ENCODE measurements at places on chromosomes 3 and 15.

GRCh38 chr3:49712166-49712565 lies 7.3 kb downstream of the AMIGO3 start:
- no peak for DNase-seq

GRCh38 chr3:133845127-133845526 lies 39.5 kb downstream of the SRPRB start:
- no peak for DNase-seq

GRCh38 chr3:25781758-25782594 lies 1.3 kb downstream of the NGLY1 start:
- no peak for DNase-seq

- DNase-seq, result no peak
Observed at GRCh38 chr15:94125156-94125555, 106.2 kb upstream of the MCTP2 start.

DNA sequence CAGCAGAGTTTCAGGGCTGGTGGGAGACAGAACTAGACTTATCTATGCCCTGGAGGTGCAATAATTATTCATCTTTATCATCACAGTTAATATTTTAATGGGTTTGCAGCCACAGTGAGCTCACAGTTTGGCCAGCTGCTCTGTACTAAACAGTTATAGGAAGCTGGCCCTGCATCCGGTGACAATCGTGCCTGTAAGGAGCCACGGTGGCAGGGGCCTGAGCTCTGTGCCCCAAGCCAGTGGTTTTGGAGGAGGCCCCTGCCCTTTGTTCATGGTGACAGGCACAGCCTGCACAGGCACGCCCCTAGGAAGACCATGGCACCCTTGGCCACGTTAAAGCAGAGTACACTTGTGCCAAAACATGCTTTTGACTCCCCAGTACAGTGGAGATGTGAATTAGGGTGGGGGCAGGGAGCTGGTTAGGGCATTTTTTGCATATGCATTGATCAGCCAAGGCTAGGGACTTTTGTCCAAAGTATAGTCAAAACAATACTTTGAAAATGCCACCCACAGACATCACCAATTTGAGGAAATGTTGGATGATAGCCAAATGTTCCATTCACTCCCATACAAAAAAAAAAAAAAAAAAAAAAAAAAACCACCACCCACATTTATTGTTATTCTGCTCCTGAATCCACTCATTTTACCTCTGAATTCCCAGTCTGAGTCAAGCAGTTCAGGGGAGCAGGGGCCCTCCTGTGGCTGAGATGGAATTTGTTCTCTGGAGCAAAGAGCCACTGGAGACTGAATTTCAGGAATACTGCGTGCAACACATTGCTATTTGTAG lies 3.4 kb upstream of the RFTN1 start:
- DNase-seq, result no peak

GRCh38 chr3:100030914-100031425 lies 83.3 kb downstream of the FILIP1L start:
- DNase-seq, result no peak

- no peak for DNase-seq
Observed at GRCh38 chr15:70912187-70912586, 19.6 kb downstream of the LRRC49 start.

GRCh38 chr3:125478326-125478725 lies 41.7 kb downstream of the SNX4 start:
- no peak for DNase-seq

GRCh38 chr15:62254137-62254934 lies 89.3 kb upstream of the C2CD4B start:
- peak; percentile 44 for DNase-seq

- DNase-seq, result peak; percentile 20
Observed at GRCh38 chr3:126034481-126035361, 49.2 kb downstream of the SLC41A3 start.

- no peak for DNase-seq
Observed at GRCh38 chr15:76730262-76730661, 174.9 kb downstream of the SCAPER start.

DNA sequence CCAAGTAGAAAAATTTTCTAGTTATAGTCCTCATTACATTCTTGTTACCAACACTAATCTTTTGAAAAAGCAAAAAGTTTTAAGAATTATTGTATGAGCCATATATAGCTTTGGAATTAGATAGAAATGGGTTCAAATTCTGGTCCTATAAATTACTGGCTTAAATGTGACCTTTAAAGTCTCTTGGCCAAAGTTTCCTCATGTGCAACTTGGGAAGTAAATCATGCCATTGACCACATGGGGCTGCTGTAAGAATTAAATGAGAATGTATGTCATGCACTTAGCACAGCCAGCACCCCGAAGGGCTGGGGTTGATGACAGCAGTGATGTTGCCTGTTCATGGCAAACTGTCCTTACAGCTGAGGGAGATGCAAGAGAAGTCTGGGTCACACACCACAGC lies 108.3 kb downstream of the TOP2B start:
- no peak for DNase-seq

Data from CD4-positive, alpha-beta T cell treated with Interleukin-2 at 100 ng/mL for 4 hours (primary cell).